ENCODE measurements at places on chromosomes 3 and 15.
A peak's percentile ranks its signal among the peaks of the same experiment; 100 is the strongest.

- no peak for DNase-seq
Observed at GRCh38 chr3:101941318-101942040, 92.2 kb downstream of the NFKBIZ start.

DNA sequence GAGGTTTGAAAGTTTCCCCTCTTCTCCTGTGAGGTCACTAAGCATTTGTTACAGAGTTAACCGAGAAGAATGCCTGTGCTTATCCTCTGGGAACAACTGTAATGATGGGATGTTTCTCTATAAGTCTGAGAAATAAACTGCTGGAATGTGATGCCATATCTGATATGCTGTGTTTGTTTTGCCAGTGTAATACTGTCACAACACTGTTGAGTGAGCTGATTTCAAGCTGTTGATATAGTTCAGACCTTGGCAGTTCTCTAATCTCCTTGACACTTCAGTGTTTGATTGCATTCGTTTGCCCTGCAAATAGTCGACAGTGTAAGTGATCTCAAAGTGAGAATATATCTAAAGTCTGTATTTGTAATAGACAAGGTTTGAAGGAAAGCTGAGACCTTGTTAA, 73.3 kb downstream of the PTPRG start:
- DNase-seq, result no peak

GRCh38 chr3:59580996-59581395, 531.2 kb upstream of the CFAP20DC start:
- no peak for DNase-seq

GRCh38 chr3:126937973-126938372, 44.9 kb upstream of the PLXNA1 start:
- DNase-seq, result no peak

DNA sequence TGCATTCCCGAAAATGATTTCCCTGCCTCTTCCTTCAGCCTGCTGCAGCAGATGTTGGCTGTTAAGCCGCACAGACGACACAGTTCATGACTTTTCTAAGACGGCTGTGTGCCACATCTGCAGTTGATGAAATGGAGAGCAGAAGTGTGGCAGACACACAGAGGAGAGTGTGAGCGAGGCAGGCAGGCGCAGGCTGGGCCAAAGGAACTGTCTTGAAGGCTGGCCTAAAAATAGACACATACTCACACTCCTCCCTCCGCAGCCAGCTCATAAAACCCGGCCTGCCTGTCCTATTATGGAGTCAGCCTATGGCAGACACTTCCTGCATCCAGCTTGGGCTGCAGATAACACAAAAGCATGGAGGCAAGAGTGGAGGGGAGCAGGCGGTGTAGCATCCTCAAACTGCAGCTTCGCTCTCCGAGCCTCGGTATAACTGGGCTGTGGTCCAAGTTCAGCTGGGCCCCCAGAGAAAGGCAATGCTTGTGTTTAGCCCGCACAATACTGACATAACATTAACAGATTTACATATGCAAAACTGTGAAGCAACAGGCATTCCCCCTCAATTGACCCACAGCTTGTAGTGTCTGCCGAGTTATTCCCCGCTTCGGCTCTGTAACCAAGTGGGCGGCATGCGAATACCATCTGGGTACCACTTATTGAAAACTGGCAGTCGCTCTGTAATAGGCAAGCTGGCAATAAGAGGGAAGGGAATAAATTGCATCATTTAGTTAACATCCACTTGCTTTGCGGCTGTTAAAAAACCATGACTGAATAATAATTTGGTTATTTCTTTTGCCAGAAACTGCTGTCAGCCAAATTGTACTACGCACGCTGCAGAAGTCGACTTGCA, 40.8 kb downstream of the FOXP1 start:
- DNase-seq, result peak; percentile 93

GRCh38 chr3:76310089-76310488, 524.7 kb upstream of the ZNF717 start:
- DNase-seq, result no peak

- DNase-seq, result no peak
Observed at GRCh38 chr15:65929573-65929972, 60.3 kb downstream of the RAB11A start.

GRCh38 chr3:150414258-150414657, 6.2 kb downstream of the TSC22D2 start:
- DNase-seq, result no peak

DNA sequence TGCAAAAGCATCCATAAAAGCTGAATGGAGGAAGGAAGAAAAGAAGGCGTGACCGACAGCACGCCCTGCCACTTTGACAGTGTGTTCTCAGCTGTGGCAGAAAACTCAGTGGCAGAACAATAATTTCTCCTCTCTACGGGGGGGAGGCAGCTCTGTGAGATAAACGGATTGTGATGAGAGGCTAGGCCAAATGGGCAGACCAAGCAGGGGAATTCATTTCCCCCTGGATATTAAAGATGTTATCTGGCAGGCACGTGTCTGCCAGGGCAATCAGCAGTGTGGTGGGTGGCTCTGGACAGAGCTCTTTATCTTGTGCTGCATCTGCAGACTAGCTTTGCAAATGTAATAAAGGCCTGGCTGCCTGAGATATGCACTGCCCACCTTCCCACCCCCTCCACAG, 1.9 kb upstream of the RMDN3 start:
- no peak for DNase-seq

- DNase-seq, result no peak
Observed at GRCh38 chr3:47348411-47349154, 32.2 kb upstream of the PTPN23 start.

DNA sequence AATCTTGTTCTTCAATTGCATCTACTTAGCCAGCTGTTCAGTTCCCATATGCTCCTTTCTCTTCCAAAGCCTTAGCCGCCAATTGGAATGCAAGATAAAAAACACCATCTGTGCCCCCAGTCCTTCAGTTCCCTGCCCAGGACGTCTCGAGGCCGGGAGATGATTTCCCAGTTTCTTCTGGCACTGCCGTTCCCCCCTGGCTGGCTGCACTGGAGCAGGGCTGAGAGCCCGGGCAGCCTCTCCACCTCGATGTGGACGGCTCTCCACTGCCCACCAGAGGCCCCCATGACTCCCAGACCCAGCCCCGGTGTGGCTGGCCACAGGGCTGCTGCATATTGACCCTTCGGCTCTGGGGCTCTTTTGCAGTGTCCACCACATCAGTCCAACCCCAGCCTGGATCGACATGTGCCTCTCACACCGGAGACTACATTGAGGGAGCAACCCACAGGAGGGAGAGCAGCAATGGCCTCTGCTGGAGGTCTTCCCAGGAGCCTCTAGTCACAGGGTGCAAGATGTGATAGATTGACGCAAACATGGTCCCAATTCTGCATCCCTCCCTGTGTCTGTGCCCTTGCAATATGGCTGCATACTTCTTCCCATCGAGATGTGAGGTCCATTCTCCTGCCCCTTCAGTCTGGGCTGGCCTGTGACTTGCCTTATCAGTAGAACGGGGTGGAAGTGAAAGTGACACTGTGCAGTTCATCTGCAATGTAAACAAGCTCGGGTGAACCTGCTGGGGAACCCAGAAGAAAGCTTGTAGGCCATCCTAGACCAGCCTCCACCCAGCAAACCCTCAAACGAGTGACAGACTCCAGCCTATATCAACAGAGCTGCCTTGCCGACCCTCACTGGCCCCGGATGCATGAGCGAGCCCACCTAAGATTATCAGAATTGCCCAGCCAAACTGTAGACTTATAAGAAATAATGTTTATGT, 52.3 kb upstream of the PRR20G start:
- no peak for DNase-seq

GRCh38 chr3:81425198-81425868, 336.1 kb downstream of the GBE1 start:
- no peak for DNase-seq

DNA sequence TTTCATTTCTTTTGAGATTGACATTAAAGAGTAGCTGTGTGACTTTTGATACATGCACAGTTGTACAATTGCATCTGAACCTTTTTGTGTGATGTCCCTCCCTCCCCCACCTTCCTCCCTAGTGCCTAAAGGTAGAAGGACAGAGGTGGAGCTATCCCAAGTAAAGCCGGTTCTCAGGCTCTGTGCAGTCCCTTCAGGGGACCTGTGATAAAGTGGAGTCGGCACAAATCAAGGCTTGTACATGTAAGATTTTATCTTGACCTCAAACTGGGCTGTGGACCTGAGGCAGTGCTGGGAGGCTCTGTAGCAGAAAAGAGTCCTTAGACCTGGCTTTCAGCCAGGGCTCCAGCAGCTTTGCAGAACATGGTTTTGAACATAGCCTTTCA, 55.5 kb upstream of the CMTM7 start:
- DNase-seq, result no peak

DNA sequence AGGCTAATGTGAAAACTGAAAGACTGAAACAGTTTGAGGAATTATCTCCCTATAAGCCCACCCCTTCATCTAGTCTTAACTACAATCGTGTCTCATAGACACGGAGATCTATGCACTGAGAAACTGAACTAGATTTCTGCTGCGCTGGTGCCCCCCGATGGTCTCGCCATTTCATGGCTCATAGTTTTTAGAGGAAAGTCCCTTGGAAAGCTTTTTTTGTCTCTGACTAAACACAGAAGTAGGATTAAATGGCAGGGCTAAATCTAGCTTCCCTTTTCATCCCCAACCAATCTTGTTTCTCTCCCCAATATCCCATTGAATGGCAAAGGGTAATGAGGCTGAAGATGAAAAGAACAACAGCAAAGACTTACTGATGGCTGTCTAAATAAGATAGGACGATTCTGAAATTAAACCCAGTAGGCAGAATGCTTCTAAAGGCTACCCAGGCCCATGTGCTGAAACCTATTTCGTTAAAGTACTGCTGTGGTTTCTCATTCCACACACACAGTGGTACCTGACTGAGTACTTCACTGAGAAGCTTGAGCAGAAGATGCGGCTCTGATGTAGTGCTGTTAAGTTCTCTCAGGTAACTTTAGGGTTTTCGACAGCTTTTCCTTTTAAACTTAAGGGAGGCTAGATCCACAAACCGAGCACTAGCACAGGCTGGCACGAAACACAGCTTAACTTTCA, 142.7 kb downstream of the GADL1 start:
- DNase-seq, result no peak

- no peak for DNase-seq
Observed at GRCh38 chr3:130609166-130609979, 92.4 kb downstream of the COL6A6 start.

DNA sequence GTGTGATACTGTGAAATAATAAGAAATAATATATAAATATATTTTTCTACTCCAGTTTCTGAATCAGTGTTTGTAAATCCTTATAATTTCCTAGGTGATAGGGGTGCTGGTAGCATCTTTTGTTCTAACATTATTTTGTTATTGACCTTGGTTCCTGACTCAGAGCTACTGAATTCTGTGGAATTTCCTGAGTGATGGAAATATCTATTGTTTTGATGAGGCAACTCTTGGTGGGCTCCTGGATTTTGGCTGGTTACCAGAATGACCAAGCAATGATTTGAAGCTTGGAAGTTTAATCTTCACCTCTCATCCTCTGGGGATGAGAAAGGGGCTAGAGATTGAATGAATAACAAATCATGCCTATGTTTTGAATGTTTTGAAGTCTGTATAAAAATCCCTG, 377.3 kb downstream of the LPP start:
- no peak for DNase-seq

- no peak for DNase-seq
Observed at GRCh38 chr3:19284974-19285373, 136.7 kb downstream of the KCNH8 start.

DNA sequence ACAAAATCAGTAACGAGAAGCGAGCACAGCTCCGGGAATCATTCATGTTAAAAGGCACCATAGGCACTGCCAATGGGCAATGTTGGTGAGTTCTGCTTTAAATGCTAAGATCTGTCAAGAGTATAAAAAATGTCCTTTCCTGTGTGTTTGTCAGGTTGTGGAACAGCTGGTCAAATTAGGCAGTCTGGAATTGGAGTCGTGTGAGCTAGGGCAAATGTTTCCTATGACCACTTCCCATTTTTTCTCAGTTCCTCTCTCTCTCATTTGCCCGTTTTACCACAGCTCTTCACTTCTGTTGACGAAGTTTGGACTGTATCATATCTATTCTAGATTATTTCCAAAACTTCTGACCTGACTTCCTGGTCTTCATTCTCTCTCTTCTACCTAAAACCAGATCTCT, 60.8 kb upstream of the GOLIM4 start:
- DNase-seq, result no peak

DNA sequence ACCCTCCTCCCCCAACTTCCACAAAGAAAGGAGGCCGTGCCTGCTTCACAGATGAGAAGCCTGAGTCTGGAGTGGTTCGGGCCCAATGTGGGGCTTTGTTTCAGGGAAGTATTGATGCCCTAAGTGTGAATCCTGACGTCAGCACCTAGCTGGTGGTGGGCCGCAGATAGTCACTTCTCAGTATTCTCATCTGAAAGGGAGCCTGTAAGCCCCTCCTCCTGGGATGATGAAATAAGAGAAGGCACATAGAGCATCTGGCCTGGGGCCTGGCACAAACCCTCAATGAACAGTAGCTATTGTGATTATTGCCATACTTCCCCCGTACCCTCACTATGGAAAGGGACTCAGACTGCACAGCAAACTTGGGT, 24.8 kb downstream of the LINGO1 start:
- no peak for DNase-seq

- no peak for DNase-seq
Observed at GRCh38 chr3:73734211-73735089, 109.7 kb upstream of the PDZRN3 start.

GRCh38 chr3:30597131-30597768, 9.2 kb upstream of the TGFBR2 start:
- no peak for DNase-seq

DNA sequence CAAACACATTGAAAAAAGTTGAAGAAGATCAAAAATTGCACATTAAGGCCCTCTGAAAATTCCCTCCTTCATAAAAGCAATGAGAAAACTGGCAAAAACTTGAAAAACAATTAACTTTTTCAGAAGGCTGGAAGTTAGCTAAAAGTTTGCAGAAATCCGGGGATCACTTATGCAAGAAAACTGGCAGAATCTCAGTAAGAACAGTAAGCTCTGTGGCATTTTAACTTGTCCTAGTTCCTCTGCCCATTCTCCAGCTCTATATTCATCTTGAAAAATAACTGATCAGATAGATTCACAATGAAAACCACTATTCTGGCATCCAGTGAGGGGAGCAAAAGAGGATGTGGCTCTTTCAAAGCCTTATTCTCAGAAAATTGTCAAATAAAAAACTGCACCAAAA, 566.8 kb downstream of the NTRK3 start:
- no peak for DNase-seq

DNA sequence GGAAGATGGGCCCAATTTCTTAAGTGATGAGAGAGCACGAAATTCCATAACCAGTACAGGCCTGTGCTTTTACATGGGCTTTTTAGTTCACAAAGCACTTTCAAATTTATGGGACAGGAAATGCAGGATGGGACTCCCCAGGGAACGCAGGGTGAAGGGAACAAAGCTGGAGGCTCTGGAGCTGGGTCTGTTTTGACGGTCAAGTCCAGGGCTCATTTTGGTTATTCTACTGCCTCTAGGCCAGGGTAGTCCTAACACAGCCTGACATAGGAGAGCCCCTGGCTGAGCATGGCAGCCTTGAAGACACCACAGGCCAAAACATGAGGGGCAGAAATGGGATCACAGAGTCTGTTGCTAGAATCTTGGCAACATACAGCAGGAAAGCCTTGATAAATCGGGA, 33.5 kb downstream of the HCLS1 start:
- no peak for DNase-seq

All from SIG-M5 (cell line).